CD4-positive, alpha-beta T cell treated with Interleukin-1 beta for 1 hour (primary cell): ENCODE measurements at places on chromosomes 4 and X.

GRCh38 chr4:1204828-1205585 lies 32.6 kb upstream of the SPON2 start:
- DNase-seq = no peak

DNA sequence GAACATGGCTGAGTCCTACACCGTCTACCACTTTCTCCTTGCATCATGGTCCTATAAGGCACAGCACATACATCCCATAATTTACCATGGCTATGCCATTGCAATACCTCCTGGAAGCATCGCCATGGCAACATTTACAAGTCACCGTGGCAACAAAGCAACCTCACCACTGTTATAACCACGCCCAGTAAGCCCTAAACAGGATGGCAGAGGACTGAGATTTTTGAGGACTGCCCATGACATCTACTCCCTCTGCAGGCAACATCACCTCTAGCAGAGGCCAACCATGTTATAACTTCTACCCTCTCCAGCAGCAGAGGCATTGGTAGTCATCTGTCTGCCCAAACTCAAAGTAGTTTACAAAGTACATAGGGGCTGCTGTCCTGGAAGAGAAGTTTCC lies 29.7 kb downstream of the BCOR start:
- DNase-seq = peak; percentile 42

GRCh38 chrX:71168134-71168533 lies 23.5 kb downstream of the NLGN3 start:
- DNase-seq = no peak

DNA sequence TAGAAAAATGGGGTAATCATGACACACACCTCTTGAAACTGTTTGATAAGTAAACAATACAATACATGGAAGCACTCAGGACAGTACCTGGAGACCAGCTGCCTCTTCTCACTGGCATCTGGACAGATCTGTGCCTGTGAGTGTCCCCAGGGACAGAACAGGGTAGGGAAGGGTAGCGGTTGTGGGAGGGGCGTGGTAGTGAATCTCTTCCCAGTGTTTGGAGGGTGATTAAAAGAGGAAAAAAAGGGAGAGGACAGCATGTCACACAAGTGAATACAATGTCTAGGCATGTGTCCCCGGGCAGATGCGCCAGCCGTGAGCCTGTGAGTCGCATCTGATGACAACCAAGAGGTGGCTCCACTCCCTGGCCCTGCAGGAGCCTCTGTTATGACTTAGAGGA lies 138.8 kb upstream of the MSX1 start:
- no peak for DNase-seq

- no peak for DNase-seq
These were observed 410 bp downstream of the GNL3L start for GRCh38 chrX:54530357-54530900.

DNA sequence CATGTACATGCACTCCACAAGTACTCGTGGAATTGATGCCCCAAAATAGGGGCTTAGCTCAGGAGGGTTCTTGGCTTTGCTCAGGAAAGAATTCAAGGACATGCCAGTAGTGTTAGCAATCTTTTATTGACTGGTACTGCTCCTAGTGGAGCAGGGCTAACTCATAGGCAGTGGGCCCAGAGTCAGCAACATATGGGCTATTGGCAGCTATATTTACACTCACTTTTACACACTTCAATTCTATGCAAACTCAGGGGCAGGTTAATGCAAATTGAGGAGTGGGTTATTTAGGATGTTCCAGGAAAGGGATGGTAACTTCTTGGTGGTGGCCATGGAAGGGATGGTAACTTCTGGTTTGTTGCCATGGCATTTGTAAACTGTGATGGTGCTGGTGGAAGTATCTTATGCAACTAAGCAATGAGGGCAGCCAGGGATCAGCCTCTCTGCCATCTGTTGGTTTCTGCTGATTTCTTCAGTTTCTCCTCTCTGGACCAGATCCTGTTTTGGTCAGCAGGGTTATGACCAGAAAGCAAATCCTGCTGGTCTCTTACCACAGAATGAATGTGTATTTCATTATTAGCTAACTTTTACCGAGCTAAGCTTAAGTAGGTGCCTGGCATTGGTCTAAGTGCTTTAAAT lies 69.2 kb upstream of the FAT1 start:
- no peak for DNase-seq

DNA sequence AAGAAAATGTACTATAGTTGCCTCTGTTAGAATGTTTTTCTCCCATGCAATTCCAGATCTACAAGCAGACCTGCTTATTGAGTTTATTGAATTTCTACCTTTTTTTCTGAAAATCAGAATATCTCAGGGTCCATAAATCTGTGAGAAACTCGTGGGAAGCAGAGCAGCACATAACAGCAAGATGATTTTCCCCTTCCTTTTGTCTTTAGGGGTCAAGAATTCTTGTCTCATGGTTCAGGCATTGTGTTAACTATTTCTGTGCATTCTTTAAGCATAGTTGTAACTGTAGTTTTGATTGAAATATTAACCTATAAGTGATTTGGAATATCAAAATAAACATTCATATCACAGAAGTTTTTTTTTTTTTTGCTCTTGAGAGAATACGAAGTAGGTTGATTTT lies 11.4 kb downstream of the EDNRA start:
- DNase-seq = no peak

- DNase-seq = no peak
These were observed 679.5 kb upstream of the IGFBP7 start for GRCh38 chr4:57789666-57790065.

- DNase-seq = no peak
These were observed 935.7 kb downstream of the RAPGEF2 start for GRCh38 chr4:160038615-160039014.

DNA sequence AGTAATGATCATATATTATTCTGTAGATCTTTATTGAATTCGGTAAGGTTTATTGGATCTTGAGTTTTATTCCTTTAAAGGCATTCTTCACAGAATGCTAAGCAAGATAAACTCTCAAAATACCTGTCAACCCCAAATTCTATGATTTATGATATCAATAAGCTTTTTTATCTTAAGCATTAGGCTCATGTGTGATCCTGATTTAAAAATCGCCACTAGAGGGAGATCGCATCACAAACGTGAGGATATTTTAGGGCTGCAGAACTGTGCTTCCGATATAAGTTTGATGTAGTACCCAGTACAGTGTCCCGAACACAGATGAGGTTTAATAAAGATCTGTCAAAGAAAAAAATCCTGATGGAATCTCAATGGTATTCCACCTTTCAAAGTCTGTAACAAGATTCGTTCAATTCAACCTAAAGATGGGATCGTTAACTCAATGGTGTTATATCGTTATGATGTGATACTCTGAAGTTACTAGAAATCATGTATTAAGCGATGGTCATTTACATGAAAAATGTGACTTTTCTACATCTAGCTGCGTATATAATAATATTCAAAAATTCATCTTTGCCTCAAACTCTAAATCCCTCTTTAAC lies 169.0 kb downstream of the CORIN start:
- no peak for DNase-seq

DNA sequence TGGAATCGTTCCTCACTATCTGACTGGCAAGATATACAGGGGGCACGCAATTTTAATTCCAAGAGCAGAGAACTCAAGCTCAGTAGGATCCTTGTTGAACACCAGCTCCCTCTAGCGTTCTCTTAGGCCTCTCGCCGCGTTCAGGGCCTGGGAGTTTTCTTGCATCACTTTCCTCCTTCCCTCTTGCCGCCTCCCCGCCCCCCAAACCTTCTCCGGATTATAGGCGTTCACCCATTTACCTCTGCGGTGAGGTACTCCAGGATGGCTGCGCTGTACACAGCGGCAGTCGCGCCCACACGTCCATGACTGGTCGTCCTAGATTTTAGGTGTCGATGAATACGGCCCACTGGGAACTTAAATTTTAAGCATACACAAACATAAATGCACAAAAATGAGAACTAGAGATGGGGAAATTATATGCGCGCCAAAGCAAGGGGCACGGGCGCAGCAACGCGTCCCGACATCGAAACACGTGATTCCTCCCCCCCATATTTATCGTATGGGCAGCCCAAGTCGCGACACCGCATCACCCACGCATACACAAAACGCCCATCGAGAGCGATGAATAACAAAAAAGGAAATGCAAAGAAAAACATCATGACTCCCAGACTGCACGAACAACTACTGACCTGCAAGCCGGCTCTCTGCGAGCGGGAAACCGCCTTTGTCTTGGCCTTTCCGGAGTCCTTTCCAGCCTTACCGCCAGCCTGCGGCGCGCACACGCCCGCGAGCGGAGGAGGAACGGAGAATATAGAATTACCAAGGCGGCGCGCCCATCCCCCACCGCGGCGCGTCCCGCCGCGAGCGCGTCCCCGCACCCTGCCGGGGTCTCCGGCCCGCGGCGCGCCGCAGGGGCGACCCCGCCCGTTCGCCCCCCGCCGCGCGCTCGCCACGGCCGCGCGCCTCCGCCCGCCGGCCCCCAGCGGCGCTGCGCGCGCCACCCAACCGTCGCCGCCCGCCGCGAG lies 759 bp downstream of the H2AZ1 start:
- DNase-seq = peak; percentile 92

- no peak for DNase-seq
These were observed 123.2 kb upstream of the LNX1 start for GRCh38 chr4:53714236-53715140.

DNA sequence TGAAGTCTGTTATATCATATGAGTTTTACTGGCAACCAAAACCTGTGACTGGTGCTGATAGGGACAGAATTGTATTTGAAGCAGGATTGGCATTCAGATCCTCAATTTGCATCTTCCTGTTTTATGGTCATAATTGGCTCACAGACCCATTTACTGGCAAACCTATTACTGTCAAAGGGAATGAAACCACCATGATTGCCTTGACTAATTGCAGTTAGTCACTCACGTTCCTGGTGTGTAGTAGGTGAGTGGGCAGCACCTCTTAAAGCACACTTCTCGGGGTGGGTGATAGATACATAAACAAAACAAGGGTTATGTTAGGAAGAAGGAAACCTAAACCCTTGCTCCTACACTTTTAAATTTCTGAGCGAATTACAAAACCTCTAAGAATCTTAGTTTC lies 81.0 kb downstream of the PPEF2 start:
- DNase-seq = no peak

GRCh38 chr4:159428975-159429692 lies 326.3 kb downstream of the RAPGEF2 start:
- DNase-seq = no peak

DNA sequence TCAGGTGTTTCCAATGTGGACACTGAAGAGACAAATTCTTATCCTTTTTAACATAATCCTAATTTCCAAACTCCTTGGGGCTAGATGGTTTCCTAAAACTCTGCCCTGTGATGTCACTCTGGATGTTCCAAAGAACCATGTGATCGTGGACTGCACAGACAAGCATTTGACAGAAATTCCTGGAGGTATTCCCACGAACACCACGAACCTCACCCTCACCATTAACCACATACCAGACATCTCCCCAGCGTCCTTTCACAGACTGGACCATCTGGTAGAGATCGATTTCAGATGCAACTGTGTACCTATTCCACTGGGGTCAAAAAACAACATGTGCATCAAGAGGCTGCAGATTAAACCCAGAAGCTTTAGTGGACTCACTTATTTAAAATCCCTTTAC lies 18.6 kb downstream of the TLR7 start:
- DNase-seq = no peak

GRCh38 chrX:154383359-154384283 lies 4.5 kb downstream of the EMD start:
- DNase-seq = no peak

GRCh38 chrX:154735695-154736393 lies 15.0 kb downstream of the GAB3 start:
- DNase-seq = no peak

- DNase-seq = no peak
These were observed 128.9 kb downstream of the REELD1 start for GRCh38 chr4:146343199-146343598.

GRCh38 chr4:117777721-117778120 lies 256.6 kb upstream of the NDST3 start:
- no peak for DNase-seq

GRCh38 chr4:71334465-71334882 lies 4.3 kb upstream of the SLC4A4 start:
- no peak for DNase-seq

- DNase-seq = no peak
These were observed 49.5 kb downstream of the RPGR start for GRCh38 chrX:38277802-38278201.

DNA sequence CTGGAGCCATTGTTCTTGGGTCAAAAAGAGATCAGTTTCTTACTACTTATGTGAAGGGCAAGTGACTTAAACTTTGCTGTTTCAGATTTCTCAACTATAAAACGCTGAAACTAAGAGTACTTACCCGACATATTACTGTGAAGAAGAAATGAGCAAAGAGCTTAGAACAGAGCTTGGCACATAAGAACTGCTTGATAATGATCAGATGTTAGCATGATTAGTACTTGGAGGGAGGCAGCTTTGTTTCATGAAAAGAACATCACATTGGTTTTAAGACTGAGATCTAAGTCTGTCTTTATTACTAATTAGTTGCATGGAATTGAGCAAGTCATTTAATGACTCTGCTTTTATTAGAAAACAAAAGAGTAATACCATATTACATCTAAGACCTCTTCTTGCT lies 169.1 kb downstream of the ARHGAP24 start:
- no peak for DNase-seq

GRCh38 chrX:35700121-35700520 lies 98.0 kb upstream of the MAGEB16 start:
- DNase-seq = no peak

DNA sequence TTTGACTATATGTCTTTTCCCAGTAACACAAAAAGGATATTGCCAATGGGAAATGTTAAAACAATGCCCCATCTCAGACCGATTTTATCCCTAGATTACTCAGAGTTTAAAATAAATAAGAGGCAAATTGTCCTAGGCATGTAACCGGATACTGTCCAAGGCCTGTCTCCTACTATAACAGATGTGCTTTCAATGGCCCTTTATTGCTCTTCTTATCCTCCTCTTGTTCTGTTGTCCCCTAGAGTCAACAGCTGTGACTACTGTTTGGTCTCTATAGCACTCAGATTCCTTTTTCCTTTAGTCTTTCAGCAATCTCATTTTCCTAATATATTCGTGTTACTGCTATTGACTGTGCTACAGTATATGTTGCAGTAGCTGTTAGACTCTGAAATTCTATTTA lies 66.8 kb upstream of the PLS3 start:
- no peak for DNase-seq

DNA sequence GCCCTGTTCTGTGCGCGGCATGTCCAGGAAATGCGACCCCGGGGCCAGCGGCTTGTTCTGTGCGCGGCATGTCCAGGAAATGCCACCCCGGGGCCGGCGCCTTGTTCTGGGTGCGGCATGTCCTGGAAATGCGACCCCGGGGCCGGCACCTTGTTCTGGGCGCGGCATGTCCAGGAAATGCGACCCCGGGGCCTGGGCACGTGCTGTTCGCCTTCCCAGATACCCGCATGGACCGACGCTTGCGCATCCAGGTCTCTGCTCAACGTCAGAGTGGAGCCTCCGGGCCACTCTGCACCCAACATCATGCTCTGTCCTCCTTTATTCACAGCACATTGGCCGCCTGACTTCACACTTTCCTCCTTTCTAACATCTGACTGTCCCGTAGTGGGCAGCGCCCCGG lies 75.8 kb upstream of the PSAPL1 start:
- no peak for DNase-seq

DNA sequence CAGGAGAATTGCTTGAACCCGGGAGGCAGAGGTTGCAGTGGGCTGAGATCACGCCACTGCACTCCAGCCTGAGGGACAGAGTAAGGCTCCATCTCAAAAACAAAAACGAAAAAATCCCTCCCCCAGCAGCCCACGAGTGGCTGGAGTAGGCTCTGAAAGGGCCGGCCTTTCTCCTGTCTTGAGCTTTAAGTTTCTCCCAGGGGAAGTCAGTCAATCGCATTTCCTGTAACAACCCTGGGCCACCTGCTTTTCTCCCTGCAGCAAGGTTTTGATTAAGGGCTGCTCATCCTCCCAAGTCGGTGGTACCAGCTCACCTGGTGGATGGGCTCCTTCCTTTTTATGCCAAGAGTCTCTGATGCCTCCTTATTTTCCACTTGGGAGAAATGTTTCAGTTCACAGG lies 2.0 kb upstream of the NYX start:
- DNase-seq = no peak
